ENCODE measurements at places on chromosomes 4 and X.

DNA sequence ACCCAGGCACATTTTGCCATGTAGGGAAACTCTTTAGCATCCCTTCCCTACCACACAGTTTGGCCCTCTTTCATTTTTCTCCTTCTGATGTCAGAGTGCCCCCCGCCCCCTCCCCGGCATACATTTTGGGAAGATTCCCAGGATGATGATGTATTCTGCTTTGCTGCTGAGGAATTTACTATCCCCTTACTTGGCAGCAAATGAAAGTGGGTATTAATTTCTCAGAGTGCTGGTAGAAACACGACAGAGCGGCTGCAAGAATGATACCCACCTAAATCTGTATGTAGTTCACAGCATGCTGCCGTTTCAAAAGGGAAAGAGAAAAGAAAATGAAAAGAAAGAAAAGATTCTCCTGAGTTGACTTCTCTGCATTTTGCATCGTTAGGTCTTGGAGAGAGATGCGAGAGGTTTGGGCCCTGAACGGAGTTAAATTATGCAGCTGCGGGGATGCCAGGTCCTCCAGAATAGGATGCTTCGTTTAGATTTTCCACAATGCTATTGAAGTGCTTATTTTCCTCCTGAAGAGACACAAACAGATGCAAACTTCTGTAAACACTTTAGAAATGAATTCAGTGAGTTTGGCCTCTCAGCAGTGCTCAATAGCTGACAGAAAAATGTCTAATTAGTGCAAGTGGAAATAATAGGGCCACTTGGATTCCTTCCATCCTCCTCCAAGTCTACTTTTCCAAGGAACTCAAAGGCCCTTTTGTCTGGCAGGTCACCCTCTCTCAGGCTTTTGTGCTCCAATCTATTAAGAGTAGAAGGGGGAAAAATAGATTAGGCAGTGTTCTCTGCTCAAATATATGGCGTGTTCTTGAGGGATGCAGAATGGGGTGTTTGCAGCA, 106.2 kb downstream of the ALPK1 start:
- DNase-seq = no peak

- DNase-seq = no peak
Measured at GRCh38 chr4:172147687-172148086, 334.5 kb downstream of the GALNTL6 start.

- no peak for DNase-seq
Measured at GRCh38 chr4:25474690-25475089, 97.6 kb downstream of the ANAPC4 start.

DNA sequence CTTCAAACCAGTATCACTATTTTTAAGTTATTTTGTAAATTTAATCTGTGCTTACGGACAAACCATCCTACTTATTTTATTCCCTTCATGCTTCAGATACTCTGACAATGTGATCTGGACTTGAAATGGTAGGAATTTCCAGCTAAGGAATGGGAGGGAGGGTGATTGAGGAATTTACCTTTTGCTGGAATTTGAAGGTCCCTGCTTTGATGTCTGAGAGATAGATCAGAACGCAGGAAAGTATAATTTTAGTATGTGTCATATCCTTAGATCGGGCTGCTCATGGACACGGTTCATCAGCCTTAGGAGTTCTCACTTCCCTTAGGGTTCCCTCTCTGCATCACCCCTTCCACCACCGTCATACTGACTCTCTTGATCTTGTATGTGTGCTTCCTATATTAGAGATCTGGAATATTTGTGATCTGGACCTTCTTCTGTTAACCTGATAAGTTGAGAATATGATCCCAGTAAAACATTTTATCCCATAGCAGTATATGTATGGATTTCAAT, 16.8 kb downstream of the OCRL start:
- DNase-seq = no peak

- DNase-seq = no peak
Measured at GRCh38 chr4:14726441-14726840, 275.8 kb upstream of the CPEB2 start.

DNA sequence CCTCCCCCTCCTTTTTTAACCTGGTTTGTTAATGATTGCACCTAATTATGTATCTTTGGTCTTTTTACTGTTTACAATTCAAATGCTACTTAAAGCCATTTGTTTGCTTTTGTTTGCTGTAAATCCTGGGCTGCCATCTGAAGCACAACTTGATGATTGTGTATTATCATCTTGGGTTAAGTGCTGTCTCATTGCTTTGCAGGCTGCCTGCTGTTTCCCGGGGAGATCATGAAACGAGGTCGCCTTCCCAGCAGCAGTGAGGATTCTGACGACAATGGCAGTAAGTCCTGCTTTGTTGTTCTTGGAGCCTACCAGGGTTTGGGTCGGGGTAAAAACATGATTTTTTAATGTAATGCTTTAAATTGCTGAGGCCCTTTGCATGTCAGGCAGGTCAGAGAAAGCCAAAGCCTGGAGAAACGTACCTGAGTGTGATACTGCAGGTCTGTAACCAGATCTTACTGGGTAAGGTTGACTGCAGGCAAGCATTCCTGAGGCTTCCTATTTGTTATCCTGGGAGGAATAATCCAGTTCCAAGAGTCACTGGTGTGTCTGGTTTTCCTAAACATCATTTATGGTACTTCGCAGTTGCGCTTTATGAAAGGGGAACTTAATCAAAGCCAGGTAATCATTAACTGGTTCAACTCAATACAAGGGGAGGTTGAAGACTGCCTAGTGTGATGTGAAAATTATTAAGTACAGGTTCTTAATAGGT, 22.2 kb downstream of the JADE1 start:
- no peak for DNase-seq

- DNase-seq = no peak
Measured at GRCh38 chr4:7793186-7793585, 146.5 kb downstream of the AFAP1 start.

- DNase-seq = no peak
Measured at GRCh38 chrX:151505796-151506195, 57.7 kb upstream of the PASD1 start.

DNA sequence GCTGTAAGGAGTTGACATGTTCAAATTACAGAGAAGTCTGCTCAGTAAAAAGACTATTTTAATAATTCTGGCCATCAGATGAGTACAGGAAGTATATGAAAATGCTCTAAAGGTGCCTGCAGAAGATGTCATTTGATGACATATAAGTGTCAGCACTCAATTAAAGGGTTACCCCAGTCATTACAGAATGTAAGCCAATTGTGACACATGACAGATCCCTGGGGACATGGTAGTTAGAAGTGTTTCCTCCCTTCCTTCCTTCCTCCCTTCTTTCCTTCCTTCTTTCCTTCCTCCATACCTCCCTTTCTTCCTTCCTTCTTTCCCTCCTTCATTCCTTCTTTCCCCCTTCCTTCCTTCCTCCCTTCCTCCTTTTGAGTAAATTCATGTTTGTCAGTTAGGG, 453.0 kb downstream of the RAPGEF2 start:
- DNase-seq = no peak

- DNase-seq = no peak
Measured at GRCh38 chr4:26009502-26009901, 95.5 kb downstream of the SMIM20 start.

DNA sequence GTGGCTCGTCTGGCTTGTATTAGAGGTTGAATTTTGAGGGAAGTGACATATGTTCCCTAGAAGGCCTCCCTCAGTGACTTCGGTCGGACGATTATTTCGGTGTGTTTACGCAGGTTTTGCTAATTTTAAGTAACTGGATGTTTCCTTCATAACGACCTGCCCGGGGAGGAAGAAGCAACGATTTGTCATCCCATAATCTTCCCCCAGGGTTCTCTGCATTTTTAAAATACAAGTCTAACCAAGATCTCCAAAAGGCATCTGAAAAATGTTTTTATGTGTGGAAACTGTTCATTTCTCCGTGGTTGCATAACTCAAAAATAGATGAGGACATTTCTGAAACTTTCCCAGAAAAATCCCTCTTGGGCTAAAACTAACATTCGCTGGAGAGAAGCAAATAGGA, 195.4 kb downstream of the SHOX start:
- DNase-seq = no peak

DNA sequence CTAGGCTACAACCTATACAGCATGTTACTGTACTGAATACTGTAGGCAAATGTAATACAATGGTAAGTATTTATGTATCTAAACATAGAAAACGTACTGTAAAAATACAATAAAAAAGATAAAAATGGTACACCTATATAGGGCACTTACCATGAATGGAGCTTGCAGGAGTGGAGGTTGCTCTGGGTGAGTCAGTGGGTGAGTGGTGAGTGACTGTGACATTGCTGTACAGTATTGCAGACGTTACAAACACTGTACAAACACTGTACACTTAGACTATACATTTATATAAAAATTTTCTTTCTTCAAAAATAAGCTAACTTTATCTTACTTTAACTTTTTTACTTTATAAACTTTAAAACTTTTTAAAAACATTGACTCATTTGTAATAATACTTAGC, 190.3 kb upstream of the NR3C2 start:
- no peak for DNase-seq

- DNase-seq = no peak
Measured at GRCh38 chr4:14792702-14793227, 209.5 kb upstream of the CPEB2 start.

DNA sequence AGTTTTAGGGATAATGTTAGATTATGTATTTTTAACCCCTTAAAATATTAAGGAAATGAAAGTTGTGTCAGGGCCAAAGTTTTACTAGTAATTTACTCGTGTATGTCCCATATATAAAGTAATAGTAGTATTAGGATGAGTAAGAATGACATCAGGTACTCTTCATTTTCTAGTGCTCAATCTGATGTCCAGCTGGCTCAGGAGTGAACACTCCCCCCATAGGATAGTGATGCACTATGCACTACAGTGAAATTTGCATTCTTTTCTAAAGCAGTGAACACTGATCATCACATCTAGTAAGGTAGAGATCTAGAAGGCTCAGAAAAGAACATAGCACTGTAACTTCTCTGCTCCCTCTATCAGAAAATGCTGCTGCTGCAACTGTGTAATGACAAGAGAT, 409.7 kb downstream of the GLUD2 start:
- no peak for DNase-seq

GRCh38 chr4:95038791-95039190, 281.0 kb downstream of the BMPR1B start:
- DNase-seq = no peak

- DNase-seq = no peak
Measured at GRCh38 chrX:105221374-105221773, 880 bp upstream of the TEX13A start.

Measured in stimulated activated CD8-positive, alpha-beta memory T cell treated with anti-CD3 and anti-CD28 coated beads, Interleukin-7, amount 100 ng/mL, for 1 hour (primary cell).